ENCODE measurements at places on chromosomes 4 and X.

DNA sequence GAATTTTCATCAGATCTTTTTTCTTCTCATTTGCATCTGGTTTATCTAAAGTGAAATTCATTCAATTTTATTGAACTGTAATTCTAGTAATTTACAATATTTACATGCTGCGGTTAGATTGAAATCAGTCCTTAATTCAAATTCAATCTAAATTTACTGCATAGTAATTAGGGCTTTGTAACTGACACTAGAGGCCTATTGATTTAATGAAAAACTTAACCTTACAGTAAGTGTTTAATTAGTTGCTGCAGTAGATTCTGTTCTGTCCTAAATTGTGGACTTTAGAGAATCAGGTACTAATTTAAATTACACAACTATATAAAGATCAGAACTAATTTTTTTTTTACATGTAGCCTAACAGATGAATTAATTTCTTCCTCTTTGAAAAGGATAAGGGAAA lies 758.8 kb upstream of the TENM3 start:
- no peak for DNase-seq

- no peak for DNase-seq
Measured at GRCh38 chrX:44306356-44306755, 37.1 kb downstream of the EFHC2 start.

DNA sequence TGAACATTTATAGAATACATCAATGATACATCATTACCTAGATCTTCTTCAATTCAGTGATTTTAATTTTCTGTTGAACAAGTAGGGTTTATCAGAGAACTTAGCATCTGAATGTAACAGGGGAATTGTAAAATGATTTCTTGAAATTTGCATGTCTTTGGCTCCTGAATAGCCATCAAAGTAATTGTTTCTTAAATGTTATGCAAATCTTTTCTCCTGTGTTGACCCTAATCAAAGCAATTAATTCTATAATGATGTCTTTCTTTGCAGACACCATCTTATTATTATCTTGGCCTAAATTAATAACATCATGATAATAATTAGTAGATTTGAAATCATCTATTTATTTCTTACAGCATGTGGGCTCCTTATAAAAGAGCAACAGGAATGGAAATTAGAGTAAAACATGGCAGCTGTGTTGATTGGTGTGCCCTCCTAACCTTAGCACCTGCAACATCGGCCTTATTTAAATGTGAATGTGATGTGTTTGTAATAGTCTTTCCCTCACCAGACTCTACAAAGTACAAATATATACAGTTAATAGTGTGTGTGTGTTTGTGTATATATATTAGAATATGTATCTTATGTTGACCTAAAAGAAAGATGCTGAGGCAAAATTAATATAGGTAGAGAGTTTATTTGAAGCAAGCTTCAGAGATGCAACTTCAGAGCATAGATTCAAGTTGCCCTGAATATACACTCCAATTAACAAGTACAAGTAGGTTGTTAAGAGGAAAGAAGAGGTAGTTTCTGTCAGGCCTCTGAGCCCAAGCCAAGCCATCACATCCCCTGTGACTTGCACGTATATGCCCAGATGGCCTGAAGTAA lies 328.0 kb upstream of the TECRL start:
- no peak for DNase-seq

DNA sequence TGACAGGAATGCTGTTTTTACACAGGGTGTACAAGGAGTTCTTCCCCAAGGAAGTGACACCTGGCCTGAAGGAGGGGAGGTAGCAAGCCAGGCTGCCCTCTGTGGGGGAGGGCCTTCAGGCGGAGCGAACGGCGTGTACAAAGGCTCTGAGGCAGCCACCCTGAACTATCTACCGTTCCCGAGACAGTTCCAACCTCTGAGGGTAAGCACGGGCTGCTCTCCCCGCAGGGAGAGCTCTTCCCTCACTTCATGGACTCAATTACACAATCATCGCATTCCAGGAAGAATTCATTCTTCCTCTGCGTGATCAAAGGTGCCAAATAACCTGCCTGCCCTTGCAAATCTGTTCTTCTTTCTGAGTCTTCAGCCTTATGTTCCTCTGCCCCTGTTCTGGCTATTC lies 4.8 kb downstream of the ELK1 start:
- no peak for DNase-seq

- DNase-seq: no peak
Measured at GRCh38 chr4:76943129-76943620, 6.4 kb upstream of the SEPTIN11 start.

GRCh38 chr4:55125763-55126541 lies 557 bp upstream of the KDR start:
- peak; percentile 7 for DNase-seq

DNA sequence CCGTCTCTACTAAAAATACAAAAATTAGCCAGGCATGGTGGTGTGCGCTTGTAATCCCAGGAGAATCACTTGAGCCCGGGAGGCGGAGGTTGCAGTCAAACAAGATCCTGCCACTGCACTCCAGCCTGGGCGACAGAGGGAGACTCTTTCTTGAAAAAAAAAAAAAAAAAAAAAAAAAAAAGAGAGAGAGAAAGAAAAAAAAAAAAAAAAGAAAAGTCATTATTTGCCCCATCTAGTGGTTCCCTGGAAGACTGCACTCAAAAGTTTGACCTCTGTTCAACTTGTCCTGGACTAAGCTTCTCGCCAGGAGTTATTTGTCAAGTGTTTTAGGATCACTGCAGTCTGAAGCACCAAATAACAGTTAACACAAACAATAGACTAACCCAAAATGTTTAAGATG lies 45.3 kb upstream of the KCTD8 start:
- DNase-seq: peak; percentile 11

GRCh38 chrX:103503853-103504207 lies 15.5 kb downstream of the RAB40A start:
- DNase-seq: no peak

DNA sequence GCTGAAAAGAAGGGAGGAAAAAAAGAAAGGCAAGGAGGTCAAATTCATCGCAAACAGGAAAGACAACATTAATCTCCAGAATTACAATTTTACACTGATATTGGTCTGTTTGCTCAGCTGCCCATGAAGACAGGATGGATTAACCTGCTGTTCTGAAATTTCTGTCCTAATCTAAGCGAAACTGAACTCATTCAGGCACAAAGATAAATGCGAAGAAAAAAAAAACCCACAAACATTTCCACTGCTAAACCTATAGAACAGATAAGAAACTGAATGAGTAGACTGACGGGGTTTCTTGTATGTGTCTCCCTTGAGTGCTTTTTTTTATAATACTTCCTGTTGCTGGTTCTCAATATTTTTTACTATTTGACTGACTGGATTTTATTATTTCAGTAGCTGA lies 251.8 kb upstream of the FTHL17 start:
- DNase-seq: peak; percentile 14

DNA sequence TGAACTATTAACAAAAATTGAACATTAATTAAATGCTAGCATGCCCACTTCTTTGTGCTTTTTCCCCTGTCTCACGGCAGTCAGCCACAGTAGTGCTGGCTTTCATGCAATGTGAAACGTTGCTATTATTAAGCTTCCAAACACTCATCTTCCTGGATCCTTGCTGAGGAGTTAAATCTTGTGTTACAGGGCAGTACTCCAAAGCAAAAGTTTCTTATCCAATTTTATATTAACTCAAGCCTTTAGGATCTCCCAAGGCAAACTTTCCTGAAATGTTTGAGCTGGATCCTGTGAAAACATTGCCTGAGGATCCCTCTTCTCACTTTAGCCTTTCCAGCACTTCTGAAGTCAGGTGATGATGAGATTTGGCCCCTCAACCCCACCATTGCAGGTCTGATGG lies 1454.8 kb downstream of the FSTL5 start:
- DNase-seq: no peak

DNA sequence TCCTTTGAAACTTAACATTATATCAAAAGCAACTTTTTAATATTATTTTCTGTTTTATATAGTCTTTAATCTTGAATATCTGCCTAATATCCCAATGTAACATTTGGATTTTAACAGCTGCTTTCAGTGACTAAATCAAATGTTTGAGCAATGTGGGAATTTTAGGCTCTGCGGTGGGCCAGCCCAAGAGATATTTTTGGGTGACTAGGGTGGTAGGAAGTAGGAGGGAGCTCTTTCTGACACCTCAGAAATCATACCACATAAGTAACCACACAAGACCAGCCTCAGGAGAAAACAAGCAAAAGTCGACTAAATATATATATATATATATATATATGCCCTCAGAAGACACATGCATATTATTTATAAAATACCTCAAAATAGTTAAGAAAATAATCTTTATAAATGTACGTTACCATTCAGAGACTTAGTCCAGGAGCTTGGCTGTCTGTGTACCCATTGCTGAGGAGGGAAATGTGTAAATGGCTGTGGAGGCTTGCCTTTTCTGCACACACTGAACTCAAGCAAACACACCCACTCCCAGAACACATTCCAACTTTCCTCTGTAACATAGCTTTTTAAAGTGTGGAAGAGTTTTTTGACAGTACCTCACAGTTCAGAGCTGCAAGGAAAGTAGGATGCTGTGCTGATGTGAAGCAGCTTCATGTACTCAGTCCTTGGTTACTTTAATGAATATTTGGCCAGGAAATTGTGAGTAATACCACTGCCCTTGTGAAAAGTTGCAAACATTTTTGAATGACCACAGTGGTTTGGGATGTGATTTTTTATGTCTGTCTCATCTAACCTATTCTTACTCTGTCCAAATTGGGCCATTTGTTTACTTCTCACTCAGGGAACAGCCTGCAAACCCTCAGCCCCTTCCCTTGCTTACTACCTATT lies at the start of gene RTL3:
TSS of gene RTL3 (minus strand) at position 484 of the 900 bp plus-strand sequence. CDS start 908 bp downstream, outside the sequence.
- no peak for DNase-seq

- no peak for DNase-seq
Measured at GRCh38 chr4:5471206-5471605, 237.2 kb downstream of the EVC2 start.

GRCh38 chrX:137178392-137178791 lies 144.6 kb upstream of the GPR101 start:
- DNase-seq: no peak

- DNase-seq: no peak
Measured at GRCh38 chr4:1244081-1244977, 4.6 kb downstream of the CTBP1 start.

All from GM10248 (cell line).